ENCODE measurements at places on chromosomes 7 and 10.

DNA sequence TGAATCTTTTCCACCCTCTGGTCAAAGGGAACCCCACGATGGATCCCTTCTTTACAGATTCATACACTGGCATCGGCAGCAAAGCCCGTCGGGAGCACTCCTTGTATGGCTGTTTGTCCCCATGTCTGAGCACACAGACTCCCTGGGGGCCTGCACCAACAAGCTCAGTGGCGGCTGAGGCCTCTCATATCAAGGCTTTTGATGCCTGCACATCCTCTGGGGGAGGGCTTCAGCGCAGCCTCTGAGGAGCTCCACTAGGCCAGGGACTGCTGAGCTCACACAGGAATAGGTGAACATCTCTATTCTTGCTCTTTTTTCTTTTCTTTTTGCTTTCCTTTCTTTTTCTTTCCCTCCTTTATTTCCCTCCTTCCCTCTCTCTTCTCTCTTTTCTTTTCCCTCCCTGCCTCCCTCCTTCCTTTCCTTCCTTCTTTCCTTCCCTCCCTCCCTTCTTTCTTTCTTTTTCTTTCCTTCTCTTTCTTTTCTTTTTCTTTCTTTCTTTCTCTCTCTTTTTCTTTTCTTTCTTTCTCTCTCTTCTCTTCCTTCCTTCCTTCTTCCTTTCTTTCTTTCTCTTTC, 174.6 kb downstream of the CCDC3 start:
- no peak for DNase-seq

- DNase-seq = no peak
Observed at GRCh38 chr7:72015136-72015535, 397.0 kb downstream of the CALN1 start.

- DNase-seq = no peak
Observed at GRCh38 chr10:30784524-30784896, 155.0 kb upstream of the LYZL2 start.

GRCh38 chr7:80629023-80629422, 9.4 kb upstream of the CD36 start:
- DNase-seq = no peak

DNA sequence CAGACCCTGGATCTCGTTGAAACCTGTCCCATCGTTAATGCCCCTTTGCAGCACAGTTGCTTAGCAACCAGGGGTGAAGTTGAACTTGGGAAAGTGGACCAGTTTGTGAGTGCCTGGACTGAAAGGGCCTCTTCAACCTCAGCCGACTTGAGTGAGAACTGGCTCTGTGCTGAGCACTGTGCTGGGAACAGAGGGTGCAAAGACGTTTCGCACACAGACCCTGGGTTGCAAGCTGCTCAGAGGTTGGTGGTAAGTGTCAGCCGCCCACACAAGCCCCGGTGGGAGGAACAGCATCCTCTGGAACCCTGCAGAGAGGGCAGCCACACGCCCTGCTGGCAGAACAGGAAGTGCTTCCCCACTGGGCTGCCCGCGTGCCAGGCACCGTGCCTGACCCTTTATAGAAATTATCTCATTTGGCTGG, 89.2 kb downstream of the CARD11 start:
- DNase-seq = no peak

DNA sequence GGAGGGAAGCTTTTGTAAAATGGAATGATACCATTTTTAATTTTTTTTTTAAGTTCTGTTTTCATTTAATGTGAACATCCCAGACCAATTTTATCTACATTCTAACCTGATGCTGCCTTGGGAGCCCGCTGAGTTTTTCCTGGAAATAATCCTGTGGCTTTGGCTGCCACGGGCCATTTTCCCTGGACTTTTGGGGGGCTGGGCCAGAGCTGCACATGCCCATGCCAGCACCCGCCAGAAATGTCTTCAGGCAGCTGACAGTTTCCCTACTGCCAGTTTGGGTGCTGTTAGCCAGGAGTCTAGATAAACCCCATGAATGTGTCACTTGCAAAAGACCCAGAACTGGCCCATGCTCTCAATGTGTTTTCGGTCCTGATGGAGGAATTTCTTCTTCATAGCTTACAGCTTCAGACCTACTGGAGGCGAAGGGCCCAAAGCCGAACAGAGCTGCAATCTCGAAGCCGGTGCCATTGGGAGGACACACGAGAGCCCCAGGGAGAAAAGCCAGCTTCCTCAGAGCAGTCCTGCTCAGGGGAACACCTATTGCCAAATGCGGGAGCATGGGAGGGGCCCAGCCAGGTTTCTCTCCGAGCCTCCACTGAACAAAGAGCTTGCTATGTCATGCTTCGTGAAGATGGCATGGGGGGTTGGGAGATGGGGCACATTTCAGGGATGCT, 444.2 kb upstream of the MKI67 start:
- no peak for DNase-seq

DNA sequence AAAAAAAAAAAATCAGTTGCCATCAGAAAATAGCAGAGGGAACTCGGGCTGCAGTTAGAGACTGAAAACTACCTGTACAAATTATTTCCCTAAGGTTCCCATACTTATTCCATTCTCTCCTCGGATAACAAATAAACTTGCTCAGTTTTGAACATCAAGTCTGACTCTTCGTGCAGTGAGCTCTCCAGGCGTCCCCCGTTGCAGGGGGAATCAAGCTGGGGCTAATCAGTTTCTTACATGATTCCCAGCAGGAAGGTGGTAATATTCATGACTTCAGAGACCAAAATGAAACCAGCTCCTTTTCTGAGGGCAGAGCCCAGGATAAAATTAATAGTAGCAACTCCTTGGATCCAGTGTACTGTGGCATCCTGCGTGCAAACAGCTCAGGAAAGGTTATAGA, 135.3 kb downstream of the FRMD4A start:
- DNase-seq = no peak

GRCh38 chr10:110105873-110106272, 98.1 kb downstream of the ADD3 start:
- no peak for DNase-seq

- no peak for DNase-seq
Observed at GRCh38 chr10:98536551-98536950, 89.8 kb upstream of the HPS1 start.

DNA sequence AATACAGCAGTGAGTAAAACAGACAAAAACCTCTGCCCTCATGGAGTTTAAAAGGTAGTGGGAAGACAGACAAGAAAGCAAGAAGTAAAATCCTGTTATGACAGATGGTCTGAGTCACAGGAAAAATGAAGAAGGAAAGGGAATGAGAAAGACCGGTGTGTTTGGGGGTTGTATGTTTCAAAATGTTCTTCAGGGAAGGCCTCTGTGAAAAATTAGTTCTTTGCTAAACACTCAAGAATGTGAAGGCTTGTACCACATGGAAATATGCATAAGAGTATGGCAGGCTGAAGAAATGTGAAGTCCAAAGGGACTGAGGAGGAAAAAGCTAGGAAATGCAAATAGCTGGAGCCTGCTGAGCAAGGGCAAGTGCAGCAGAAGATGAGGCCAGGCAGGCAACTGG, 315.9 kb upstream of the SEMA3A start:
- no peak for DNase-seq

DNA sequence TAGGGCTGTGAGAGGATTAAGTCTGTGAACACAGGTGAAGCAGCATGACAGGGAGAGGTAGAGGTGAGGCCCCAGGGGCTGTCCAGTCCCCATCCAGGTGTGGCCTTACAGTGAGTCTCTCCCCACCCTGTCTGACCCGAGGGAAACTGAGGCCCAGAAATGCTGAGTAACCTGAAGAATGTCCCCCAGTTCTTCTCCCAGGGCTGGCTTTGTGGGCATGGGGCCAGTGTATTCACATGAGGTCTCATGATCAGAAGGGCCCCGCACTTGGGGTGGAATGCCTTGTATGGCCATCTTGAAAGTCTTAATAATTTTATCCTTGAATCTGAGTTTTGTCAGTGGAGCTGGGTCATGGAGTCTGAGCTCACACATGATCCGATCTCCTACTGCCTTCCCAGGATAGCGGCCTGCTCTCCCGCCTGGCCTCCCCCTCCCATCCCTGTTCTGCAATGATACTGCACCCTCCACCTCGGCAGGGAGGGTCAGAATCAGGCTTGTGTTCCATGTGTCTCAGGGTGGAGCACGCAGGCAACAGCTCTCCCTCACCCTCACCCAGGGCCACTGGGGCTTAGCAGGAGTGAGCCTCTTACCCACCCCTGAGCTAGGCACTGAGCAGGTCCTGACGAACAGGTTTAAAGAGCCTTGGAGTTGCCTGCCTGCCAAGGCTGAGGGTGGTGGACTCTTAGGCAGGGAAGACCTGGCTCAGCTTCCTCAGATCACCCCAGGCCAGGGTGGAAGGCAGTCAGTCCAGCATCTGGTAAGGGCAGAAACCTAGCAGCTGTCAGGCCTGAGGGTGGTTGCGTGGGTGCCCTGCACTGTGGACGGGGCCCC, 41.4 kb upstream of the NPFFR1 start:
- DNase-seq = no peak

DNA sequence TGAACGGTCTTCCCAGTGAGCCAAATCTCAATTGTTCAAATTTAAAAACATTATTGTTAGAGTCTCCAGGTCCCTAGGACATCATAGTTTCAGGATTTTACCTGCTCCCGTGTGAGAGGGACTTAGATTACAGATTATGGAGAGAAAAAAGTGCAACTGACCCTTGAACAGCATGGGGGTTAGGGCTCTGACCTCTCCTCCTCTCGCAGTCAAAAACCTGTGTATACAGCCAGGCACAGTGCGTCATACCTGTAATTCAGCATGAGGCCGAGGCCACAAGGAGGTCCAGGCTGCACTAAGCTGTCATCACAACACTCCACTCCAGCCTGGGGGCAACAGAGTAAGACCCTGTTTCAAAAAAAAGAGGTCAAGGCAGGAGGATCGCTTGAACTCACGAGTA, 25.5 kb downstream of the BAZ1B start:
- no peak for DNase-seq

DNA sequence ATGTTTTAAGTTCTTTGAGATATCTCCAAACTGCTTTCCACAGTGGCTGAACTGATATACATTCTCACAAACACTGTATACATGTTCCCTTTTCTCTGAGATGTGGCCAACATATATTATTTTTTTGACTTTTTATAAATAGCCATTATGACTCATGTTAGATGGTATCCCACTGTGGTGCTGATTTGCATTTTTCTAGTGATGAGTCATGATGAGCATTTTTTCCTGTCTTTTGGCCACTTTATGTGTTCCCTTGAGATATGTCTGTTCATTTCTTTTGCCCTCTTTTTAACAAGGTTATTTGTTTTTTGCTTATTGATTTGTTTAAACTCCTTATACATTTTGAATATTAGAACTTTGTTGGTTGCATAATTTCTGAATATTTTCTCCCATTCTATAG, 1055.1 kb downstream of the NXPH1 start:
- DNase-seq = no peak

DNA sequence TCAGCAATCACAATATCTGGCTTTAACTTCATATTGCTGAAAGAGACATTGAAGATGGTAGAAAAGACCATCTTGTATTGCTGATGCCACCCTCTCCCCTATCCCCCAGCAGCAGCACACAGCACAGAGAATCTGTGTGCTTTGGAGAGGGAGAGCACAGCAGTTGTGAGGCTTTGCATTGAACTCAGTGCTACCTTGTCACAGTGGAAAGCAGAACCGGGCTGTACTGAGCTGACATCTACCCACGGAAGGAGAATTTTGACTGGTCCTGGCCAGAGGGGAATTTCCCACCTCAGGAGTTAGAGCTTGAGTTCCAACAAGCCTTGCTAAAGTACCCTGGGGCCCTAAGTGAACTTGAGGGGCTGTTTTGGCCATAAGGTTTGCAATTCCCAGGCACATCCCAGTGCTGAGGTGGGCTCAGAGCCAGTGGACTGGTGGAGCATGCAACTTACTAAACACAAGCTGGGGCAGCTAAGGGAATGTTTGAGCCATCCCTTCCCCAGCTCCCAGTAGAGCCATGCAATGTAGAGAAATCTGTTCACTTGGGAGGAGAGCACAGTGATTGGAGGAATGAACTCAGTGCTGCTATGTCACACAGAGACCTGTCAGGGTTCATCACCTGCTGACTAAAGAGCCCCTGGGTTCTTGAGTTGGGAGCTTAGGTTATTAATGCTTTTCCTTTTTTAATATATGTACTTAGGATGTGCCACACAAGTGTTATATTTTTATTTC, 62.1 kb downstream of the OR13A1 start:
- no peak for DNase-seq

DNA sequence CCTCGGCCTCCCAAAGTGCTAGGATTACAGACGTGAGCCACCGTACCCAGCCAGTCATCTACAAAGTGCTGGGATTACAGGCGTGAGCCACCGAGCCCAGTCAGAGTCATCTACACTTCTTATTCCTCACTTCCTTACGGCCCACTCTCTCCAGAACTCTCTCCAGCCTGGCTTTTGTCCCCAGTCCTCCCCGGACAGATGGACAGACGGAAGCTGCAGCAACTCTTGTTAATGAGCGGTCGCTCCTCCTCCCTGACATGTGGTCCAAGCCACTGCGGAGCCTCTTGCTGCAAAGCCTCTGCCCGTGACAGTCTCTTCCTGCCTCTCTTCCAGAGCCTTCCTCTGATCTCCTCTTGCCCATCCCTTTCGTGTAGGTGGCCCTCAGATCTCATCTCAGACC, 45.9 kb downstream of the TMEM270 start:
- no peak for DNase-seq

DNA sequence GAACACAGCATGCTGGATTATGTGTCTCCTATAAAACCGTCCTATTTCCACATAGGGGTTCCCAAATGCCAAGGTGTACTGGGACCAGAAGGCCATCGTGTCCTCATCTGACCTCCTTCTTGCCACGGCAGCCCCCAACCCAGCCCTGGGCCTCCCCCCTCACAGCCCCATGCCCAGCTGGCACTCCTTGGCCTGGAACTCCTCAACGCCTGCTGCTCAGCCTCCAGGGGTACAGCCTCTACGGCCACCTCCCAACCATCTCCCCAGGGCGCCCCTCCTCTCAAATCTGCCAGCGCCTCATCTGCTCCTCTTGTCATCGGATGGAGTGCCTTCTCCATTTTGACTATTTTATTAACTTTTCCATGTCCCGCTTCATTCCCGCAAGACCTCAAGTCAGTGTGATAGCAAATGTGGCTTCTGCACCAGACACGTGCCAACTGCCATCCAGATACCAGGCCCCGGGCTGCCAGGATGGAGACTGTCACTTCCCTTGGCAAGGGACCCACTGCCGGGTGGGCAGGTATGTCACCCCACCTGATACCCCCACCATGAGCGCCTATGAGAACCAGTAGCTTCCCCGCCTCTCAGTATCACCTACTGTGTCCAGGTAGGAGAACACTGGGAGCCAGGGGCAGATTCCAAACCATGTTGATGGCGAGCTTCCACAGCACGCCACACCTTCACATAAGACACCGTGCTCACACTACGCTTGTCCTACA, 106.7 kb downstream of the EBF3 start:
- no peak for DNase-seq

GRCh38 chr10:112775892-112776674, 174.0 kb upstream of the TCF7L2 start:
- DNase-seq = no peak

GRCh38 chr10:88399240-88399639, 183.9 kb downstream of the RNLS start:
- no peak for DNase-seq

- DNase-seq = no peak
Observed at GRCh38 chr10:48551861-48552591, 52.8 kb downstream of the ARHGAP22 start.

- DNase-seq = no peak
Observed at GRCh38 chr7:157279741-157280215, 57.0 kb upstream of the DNAJB6 start.

GRCh38 chr10:63554657-63555056, 33.5 kb downstream of the REEP3 start:
- DNase-seq = no peak

All from cerebellar nuclear complex (tissue), 1 donor.